ENCODE measurements at places on chromosomes 4 and X. TPM values are rescaled to one million over a fixed set of nuclear protein-coding genes. Genes with fewer than 3 reads are reported as not detected.

- DNase-seq = no peak
These were observed 161.9 kb downstream of the PHF8 start for GRCh38 chrX:53882331-53882730.

DNA sequence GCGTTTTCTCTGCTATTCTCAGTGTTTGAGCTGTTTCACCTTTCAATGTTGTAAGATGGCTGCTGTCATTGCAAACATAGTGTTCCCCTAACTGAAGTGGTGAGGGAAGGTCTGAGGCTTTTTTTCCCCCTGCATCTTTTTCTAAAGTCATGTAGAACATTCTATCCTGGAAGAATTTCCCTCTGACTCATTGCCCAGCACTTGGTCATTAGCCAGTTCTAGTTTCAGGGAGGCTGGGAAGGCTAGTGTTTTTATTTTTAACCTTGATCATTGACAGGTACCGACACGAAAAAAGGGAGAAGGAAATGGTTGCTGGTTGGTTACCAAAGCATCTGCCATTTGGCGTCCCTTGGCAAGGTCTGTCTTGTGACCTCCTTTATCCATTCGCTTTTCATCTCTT, 6.6 kb downstream of the LANCL3 start:
- DNase-seq = no peak

GRCh38 chrX:27807690-27808089, at the start of gene MAGEB10:
MAGEB10 (plus strand) TSS chrX:27807990; CDS start chrX:27821307, 13,317 bp downstream.
- no peak for DNase-seq

DNA sequence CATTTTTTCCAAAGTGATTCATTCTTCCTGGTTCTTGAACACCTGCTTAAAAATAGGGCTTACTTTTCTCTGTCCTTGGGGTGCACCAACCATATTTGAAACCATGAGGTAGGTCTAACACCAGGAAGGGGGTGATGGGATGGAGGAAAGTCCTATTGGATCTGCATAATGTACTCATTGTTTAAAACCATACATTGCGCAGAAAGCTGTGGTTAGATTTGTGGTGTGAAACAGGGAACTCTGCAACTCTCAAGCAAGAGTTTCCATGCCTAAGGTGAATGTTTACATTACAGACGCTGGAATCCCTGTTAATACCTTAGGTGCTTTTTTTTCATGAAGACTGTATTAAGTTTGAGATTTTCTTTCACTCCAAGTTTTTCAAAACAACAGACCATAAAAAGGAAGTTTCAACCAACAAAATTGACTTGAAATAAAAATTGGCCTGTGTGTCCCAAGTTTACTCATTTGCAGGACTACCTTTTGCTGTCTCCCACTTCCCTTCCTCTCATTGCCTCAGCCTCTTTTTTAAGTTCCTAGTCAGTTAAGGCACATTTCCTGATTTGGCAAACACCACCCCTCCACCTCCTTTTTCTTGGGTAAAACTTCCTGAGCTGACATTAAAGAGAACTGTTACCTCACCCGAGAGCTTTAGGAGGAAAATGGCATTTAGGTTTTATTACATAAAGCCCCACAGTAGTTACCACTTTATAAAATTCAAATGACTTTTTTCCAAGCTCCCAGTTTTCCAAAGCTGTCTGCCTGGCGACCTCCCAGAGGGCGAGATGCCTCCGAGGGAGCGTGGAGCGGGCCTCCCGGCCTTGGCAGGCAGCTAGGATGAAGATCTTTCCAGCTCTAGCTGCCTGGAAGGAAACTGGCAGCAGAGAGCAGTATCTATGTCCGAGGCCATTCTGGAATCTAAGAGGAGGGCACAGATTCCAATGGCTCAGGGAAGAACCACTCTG, 47.9 kb upstream of the RBPJ start:
- DNase-seq = peak; percentile 70

The RHOH gene
- not detected for total RNA-seq

DNA sequence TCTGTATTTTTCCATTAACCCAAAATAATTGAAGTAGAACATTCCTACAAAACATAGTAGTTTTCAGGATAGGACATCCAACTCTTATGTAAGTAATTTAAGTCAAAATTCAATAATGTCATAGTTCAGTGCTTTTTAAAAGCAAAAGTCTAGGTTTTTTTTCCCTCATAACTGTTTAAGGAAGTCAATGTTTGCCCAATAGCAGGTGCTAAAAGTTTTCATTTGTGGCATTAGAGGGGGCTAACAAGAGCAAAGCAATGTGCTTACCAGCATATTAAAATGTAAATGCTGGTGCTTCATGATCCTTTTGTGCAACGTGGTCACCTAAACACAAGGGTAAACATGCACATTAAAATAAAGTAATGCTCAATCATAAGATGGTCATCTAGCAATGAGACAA, 155.2 kb upstream of the PPP1R2C start:
- no peak for DNase-seq

The PASD1 gene
- total RNA-seq = not detected

The DTHD1 gene
- not detected for total RNA-seq

The ARHGAP24 gene
- total RNA-seq = 26.5 TPM

DNA sequence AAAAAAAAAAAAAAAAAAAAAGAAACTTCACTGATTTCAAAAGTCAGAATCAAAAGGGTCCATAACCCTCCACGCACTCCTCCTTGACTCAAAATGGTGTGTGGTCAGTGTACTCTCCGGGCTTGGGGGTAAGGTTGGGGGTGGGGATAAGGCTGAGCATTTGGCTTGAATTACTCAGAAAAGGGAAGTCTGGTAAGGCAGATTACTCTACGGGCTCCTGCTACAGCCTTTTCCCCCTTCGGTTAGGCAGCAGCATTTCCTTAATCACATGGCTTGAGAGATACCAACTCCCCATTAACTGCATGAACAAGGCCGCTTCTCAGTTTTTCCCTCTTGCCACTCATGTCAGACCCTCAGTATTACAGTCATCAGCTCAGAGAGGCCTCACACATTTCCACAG, 135.4 kb upstream of the DUSP21 start:
- no peak for DNase-seq

DNA sequence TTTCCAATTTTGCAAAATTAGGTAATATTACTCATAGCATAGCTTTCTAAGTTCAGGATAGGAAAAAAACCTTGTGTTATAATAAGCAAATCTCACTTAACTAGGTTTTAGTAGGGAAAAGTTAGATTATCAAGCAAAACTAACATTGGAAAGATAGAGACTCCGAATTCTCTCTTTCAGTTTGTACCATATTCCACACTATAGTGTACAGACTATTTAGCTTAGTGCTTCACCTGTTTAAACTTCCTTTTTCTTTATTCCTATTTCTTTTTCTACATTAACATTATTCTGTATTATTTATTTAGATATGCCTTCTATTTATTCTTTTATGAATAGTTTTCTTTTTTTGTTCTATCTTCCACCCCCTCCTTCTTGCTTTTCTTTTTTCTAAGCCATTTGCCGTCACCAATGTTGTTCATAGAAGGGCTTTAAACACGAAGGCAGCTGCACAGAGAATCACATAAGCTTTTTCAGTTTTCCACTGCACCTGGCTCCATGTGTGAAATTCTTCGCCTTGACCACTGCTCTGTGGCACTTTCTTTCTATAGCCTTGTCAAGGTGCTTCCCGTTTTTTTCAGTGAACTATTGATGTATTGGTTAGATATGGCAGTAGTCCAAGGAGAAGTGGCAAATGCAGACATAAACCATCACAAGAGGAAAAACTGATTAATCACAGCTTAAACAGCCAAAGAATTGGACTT, 8.5 kb downstream of the PCDH10 start:
- DNase-seq = peak; percentile 5

DNA sequence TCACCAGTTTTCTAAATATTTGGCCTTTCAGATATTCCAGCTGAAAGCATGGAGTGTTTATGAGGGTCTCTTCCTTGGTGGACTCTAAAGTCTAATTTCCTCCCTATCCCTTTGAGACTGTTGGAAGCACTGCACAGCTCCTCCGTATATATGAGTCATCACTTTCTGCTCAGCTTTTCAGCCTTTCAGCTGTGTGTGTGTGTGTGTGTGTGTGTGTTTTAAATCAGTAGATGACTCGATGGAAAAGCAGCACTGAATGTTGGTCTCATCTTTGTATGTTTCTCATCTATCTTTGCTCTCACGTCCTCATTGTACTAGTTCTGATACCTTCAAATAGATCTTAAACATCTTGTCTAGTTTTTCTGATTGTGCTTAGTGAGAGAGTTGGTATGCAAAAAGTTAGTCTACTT, 81.6 kb downstream of the ZFX start:
- no peak for DNase-seq
